ENCODE measurements at places on chromosomes 7 and 10. TPM values are rescaled to one million over a fixed set of nuclear protein-coding genes. Genes with fewer than 3 reads are reported as not detected.

GRCh38 chr7:23333671-23334246, 34.6 kb downstream of the MALSU1 start:
- H3K4me1 ChIP-seq, result no peaks in the 10 kb centered on the region
- H3K4me3 ChIP-seq, result no peak overlapping the region
- no peaks in the 10 kb centered on the region for H3K27me3 ChIP-seq
- DNase-seq, result no peak
- H3K36me3 ChIP-seq, result no peaks in the 10 kb centered on the region
- peak overlapping the region; percentile 65 for H3K27ac ChIP-seq

GRCh38 chr7:92634924-92635519, 44.8 kb upstream of the FAM133B start:
- no peak overlapping the region for H3K4me3 ChIP-seq
- H3K27me3 ChIP-seq, result no peaks in the 10 kb centered on the region
- peaks cover 14% of the 10 kb centered on the region for H3K4me1 ChIP-seq
- H3K27ac ChIP-seq, result peak overlapping the region; percentile 35
- no peaks in the 10 kb centered on the region for H3K36me3 ChIP-seq

- H3K4me1 ChIP-seq, result no peaks in the 10 kb centered on the region
- H3K4me3 ChIP-seq, result no peak overlapping the region
- H3K27ac ChIP-seq, result peak overlapping the region; percentile 35
- no peak for DNase-seq
These were observed 118.7 kb downstream of the ICA1 start for GRCh38 chr7:8143151-8143874.

DNA sequence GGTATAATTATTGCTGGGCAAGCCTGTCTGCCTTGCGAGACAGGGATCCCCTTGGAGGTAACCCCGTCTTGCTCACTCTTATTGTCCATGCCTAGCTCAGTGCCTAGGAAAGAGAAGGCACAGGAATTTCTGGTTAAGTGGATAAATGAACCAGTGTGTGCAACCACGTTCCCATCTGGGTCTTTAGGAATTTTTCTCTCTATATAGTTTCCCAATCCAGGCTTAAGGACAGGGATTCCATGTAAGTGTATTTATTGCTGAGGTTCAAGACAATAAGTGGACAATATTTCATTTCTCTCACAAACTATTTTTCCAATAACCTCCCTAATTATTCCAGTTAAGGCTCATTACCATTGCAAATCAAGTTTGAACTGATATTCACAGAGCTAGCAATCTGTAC, 8.9 kb upstream of the ADAM12 start:
- H3K4me1 ChIP-seq, result no peaks in the 10 kb centered on the region
- H3K36me3 ChIP-seq, result no peaks in the 10 kb centered on the region
- no peaks in the 10 kb centered on the region for H3K27me3 ChIP-seq
- H3K27ac ChIP-seq, result no peak overlapping the region
- no peak overlapping the region for H3K4me3 ChIP-seq

GRCh38 chr7:30977896-30978564, 14.3 kb downstream of the GHRHR start:
- no peak for DNase-seq
- no peak overlapping the region for H3K4me3 ChIP-seq
- no peaks in the 10 kb centered on the region for H3K36me3 ChIP-seq

GRCh38 chr7:44978511-44979366, at the start of gene MYO1G:
Gene MYO1G, minus strand, starts transcription at chr7:44979015. Its CDS starts 54 bp downstream, at chr7:44978961.
- H3K4me3 ChIP-seq, result peak within 1 kb of the TSS; percentile 15
- H3K4me1 ChIP-seq, result no peaks in the 10 kb centered on the region
- no peak within 1 kb of the TSS for H3K27ac ChIP-seq
- peaks cover 13% of the 10 kb centered on the region for H3K36me3 ChIP-seq

DNA sequence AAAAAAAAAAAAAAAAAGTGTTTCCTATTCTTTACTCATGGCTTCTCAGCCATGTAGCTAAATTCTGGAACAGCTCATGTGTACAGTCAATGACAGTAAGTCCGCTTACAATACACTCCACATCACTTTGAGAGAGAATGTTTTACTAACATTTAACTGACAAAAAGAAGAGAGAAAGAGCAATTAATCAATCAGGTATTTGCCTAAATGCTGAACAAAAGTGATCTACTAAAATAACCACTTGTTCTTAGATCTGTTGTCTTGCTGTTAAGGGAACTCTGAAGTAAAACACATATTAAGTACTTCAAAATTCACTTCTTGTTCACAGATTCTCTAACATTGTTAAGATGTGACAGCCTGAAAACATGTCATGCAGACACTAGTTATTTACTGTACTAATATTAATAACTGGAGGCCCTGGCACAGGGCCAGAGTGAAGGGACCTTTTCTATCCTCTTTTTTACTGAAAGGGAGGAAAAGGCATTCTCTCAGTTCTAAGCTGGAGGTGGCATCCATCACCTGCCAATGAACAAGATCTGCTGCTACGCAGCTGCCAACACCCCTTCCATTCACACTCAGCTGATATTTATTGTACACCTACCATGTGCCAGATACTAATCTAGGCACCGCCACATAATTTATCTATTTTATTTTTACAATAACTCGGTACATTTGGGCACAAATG, 72.6 kb downstream of the AHR start:
- H3K4me3 ChIP-seq, result no peak overlapping the region
- no peak for DNase-seq
- no peaks in the 10 kb centered on the region for H3K36me3 ChIP-seq
- peak overlapping the region; percentile 70 for H3K27ac ChIP-seq
- no peaks in the 10 kb centered on the region for H3K4me1 ChIP-seq
- H3K27me3 ChIP-seq, result no peaks in the 10 kb centered on the region

DNA sequence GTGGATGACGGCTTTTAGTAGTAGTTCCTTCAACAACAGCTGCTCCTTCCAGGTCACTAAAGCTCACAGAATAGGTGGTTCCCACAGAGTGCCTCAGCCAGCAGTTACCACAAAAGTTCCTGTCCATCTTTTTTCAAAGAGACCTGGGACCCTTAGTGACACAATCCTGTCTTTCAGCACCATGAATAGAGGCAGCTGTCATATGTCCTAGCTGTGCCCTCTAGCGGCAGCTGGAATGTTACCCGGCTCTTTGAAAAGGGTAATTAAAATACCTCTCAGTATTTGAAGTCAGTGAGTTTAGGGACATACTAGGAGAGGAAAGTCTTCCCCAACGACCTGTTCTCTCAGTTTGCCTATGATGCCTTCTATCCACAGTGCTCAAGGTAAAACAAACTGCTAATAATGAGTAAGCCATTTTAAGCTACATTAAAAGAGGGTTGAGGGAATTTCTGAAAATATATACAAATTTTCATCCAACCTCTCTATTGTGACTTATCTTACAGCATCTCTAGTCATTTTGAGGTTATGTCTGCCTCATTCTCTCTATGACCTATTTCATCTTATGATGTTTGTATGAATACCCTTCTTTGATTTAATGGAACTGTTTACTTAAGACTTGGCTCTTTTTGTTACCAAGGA, 290.8 kb downstream of the NXPH1 start:
- no peak overlapping the region for H3K27ac ChIP-seq
- no peaks in the 10 kb centered on the region for H3K36me3 ChIP-seq
- no peak for DNase-seq
- no peaks in the 10 kb centered on the region for H3K4me1 ChIP-seq

GRCh38 chr10:61900829-61901792, at the start of gene ARID5B:
Gene ARID5B, plus strand, starts transcription at chr10:61901699. Its CDS starts 11 bp downstream, at chr10:61901710.
- peak within 1 kb of the TSS; percentile 99 for H3K27ac ChIP-seq
- peaks cover 5% of the 10 kb centered on the region for H3K4me1 ChIP-seq
- no peaks in the 10 kb centered on the region for H3K27me3 ChIP-seq
- H3K4me3 ChIP-seq, result peak within 1 kb of the TSS; percentile 91
- H3K36me3 ChIP-seq, result no peaks in the 10 kb centered on the region

DNA sequence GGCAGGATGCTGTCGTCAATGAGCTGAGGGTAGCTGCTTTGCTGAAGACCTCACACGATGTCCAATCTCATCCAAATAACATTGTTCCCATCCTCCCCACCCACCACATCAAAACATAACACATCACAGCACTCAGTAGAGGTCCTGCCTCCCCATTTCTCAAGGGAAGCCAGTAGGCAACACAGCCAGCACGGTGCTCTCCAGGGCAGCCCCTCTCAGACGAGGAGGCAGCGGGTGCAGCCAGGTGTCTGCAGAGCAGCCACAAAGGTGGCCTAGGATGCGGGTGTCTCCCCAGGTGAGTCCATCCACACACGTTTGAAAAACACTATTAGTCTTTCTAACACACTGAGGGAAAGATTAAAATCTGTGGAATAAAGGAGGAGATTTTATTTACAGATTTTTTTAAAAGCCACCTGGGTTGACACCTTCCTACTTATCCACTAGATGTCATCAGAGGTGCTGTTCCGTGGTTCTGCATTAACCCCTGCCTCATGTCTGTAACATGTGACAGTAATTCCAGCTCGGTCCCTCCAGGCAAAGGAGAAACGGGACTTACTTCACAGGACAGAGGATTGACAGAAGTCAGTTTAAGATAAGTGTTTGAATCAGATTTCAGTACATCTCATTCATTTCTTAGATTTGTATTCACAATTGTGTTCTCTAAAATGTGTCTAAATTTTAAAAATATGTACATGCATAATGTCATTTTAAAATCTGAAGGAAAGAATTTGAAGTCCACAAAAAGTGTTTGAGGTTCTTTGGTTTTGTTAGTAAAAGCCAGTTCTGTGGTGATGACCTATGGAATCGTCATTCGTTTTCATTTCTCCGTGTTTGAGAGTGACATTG, 68.0 kb downstream of the LANCL2 start:
- H3K36me3 ChIP-seq, result no peaks in the 10 kb centered on the region
- no peaks in the 10 kb centered on the region for H3K27me3 ChIP-seq
- H3K4me1 ChIP-seq, result no peaks in the 10 kb centered on the region
- DNase-seq, result no peak
- H3K4me3 ChIP-seq, result no peak overlapping the region

DNA sequence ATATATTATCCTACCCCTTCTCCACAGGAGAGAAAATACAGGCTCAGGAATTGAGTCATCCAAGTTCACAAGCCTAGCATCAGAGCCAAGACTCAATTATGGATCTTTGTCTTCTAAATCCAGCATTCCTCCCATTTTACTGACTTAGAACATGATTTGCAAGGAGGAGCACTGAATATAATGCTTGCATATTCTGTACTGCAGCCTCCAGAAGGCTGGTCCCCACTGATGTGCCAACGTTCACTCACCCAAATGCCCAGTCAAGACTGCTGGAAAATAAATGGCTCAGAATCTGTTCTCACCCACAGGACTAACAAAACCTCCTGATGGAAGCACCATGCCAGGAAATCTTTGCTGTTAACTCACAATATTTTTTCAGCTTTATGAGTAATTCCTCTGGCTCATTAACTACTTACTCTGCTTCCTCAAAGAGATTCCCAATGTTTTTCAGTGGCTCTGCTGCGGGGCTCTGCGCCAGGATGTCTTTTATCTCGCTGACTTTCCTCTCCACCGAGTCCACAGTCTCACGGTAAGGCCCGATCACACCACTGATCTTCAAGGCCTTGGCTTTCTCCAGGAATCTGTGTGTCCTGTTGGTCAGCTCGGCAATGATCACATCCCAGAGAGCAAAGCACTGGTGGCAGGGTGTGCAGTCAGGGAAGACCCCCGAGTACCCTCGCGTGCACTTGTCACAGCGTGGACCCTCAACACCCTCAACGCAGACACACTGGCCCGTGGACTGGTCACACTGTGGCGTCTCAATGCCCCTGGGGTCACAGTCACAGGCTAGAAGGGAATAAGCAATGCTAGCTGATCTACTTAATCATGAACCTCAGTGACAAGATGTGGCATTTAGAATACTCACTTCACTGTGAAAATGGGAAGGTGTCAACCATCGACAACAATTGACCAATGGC, 48.8 kb downstream of the DLD start:
- no peaks in the 10 kb centered on the region for H3K4me1 ChIP-seq
- H3K27ac ChIP-seq, result peak overlapping the region; percentile 90
- H3K27me3 ChIP-seq, result no peaks in the 10 kb centered on the region

DNA sequence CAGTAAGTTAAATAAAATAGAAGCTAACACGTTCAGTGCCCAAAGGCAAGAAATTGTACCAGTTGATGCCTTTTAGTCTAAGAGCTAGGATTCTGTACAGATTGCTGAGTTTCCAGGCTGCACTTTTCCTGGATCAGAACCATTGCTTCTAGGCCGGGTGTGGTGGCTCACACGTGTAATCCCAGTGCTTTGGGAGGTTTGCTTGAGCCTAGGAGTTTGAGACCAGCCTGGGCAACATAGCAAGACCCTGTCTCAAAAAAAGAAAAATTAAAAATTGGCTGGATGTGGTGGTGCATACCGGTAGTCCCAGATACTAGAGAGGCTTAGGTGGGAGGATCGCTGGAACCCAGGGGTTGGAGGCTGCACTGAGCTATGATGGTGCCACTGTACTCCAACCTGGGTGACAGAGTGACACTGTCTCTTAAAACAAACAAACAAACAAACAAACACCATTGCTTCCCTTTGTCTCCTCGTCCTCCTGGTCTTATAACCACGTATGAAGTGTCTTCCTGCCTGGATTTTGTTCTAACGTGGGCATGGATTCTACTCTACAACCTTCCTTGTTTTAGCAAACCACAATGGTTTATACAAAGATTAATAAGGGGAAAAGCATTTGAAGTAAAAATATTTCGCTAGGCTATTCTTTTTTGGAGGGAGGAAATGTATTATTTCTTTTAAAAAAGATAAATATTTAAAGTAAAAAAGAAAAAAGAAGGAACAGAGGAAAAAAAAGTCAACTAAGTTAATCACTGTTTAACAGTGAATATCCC, 9.7 kb upstream of the CCNY start:
- H3K4me3 ChIP-seq, result no peak overlapping the region
- no peak for DNase-seq
- H3K36me3 ChIP-seq, result no peaks in the 10 kb centered on the region
- H3K4me1 ChIP-seq, result no peaks in the 10 kb centered on the region
- H3K27me3 ChIP-seq, result no peaks in the 10 kb centered on the region

DNA sequence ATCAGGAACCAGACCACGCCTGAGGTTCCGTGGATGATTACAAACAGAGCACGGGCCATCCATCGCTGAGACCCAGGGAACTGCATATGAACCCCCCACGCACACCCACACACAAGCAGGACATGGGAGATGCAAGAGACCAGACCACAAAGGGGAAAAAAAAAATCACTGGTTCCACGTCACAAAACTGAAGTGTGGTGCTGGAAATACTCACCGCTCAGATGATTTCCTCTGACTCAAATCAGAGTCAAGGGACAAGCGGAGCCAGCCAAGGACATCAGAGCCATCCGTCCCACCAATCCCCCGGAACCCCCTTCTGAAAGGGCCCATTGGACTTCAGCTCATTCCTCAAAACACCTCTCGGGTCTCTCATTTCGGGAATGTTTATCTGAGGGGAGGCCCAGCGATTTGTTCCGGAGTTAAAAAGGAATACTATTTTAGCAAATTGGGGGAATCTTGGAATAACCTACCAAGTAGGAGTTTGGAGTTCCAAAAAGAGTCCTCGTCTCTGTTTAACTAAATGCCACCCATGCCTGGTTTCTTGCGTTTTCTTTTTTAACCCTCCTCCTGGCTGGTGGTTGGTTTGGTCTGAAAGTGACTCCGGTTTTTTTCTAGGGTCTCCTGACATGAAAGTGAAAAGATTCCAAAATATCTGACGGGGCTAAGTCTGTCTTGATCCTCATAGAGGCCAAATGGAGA, 15.0 kb downstream of the SNX8 start:
- peak overlapping the region; percentile 37 for H3K4me3 ChIP-seq
- H3K27ac ChIP-seq, result peak overlapping the region; percentile 52
- H3K36me3 ChIP-seq, result no peaks in the 10 kb centered on the region
- no peaks in the 10 kb centered on the region for H3K27me3 ChIP-seq

GRCh38 chr10:79183468-79183865, 114.7 kb downstream of the ZMIZ1 start:
- H3K27ac ChIP-seq, result peak overlapping the region; percentile 67
- H3K36me3 ChIP-seq, result no peaks in the 10 kb centered on the region
- no peak for DNase-seq

The SLC26A3 gene
- 36.4 TPM for total RNA-seq

The LIPM gene
- total RNA-seq, result not detected

The DDX56 gene
- total RNA-seq, result 48.6 TPM

The VSIR gene
- total RNA-seq, result 58.7 TPM

The FAM25C gene
- not detected for total RNA-seq

The LEP gene
- total RNA-seq, result 41.6 TPM

The SPDYE11 gene
- total RNA-seq, result not detected

The PRPS1L1 gene
- not detected for total RNA-seq

The DRGX gene
- not detected for total RNA-seq

The ZNF775 gene
- total RNA-seq, result 1.9 TPM

All from breast epithelium (tissue), 4 donors.